ENCODE measurements at places on chromosomes 2 and 18.

GRCh38 chr2:210050885-210051284, 48.4 kb downstream of the RPE start:
- no peak for DNase-seq

GRCh38 chr2:66443979-66444861, 9.3 kb downstream of the MEIS1 start:
- no peak for DNase-seq

GRCh38 chr18:2244641-2245040, 326.7 kb downstream of the METTL4 start:
- DNase-seq = peak; percentile 33

DNA sequence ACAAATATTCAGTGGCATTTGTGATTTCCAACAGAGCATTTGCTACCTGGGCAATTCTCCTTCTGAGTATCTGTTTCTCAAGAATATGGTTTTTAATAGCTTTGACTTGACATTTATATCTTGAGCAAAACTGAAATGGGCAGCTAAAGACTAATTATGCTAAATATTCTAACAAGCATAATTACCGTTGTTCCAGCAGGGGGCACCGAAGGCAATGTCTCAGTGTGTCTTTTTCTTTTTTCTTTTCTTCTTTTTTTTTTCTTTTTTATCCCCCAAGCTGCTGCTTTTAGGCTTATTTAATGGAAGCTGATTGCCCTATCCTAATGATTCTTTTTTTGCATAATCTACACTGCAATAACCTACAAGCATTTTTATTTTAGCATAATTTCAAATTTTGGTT, 138.9 kb upstream of the NABP1 start:
- DNase-seq = peak; percentile 65

GRCh38 chr18:24875286-24875685, 414.8 kb downstream of the HRH4 start:
- no peak for DNase-seq
